ENCODE measurements at places on chromosomes 16 and 17. TPM values are rescaled to one million over a fixed set of nuclear protein-coding genes. Genes with fewer than 3 reads are reported as not detected.
A peak's percentile ranks its signal among the peaks of the same experiment; 100 is the strongest.

Gene SYCE1L
- total RNA-seq: 4.1 TPM

Gene SLC16A13
- 19.0 TPM for total RNA-seq

Gene KIF18B
- total RNA-seq: 86.7 TPM

Gene SLC13A2
- total RNA-seq: not detected

Gene PPM1D
- total RNA-seq: 20.3 TPM

Gene KRTAP1-1
- not detected for total RNA-seq

Gene ZNF286A
- 16.9 TPM for total RNA-seq

Gene HEATR9
- total RNA-seq: 6.4 TPM

Gene SHISA9
- not detected for total RNA-seq

Gene JPH3
- not detected for total RNA-seq

Gene CDRT15
- total RNA-seq: not detected

Gene SKAP1
- total RNA-seq: 91.4 TPM

Gene GNG13
- total RNA-seq: not detected

Gene IGSF6
- not detected for total RNA-seq

Gene C1QTNF1
- not detected for total RNA-seq

Gene PRCD
- not detected for total RNA-seq

Gene ZFP3
- total RNA-seq: 1.9 TPM

Gene PSMD12
- 52.8 TPM for total RNA-seq

GRCh38 chr17:50350733-50351132, 4.8 kb downstream of the XYLT2 start:
- H3K4me1 ChIP-seq: peaks cover 30% of the 10 kb centered on the region
- H3K27me3 ChIP-seq: no peaks in the 10 kb centered on the region
- no peaks in the 10 kb centered on the region for H3K36me3 ChIP-seq
- no peak overlapping the region for H3K4me3 ChIP-seq
- no peak overlapping the region for H3K27ac ChIP-seq
- peak; percentile 18 for DNase-seq

DNA sequence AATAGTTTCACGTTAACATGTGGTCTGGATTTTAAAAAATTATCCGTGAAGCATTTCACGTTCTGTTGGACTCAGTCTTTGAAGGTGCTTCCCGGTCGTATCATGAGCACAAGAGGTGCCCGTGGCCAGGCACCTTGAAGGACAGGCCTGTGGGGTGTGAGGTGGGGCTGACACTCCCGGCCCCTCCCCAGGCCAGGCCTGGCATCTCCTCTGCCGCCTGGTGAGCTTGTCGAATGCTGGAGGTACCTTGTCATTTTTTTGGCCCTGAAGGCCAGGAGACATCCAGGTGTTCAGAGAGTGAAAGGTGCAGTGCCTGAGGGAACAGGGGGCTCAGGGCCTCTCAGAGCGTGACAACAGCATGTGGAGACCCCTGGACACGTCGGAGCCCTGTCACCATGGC, 11.7 kb downstream of the ZNF469 start:
- no peak overlapping the region for H3K4me3 ChIP-seq
- H3K27me3 ChIP-seq: peaks cover 4% of the 10 kb centered on the region
- H3K27ac ChIP-seq: no peak overlapping the region
- DNase-seq: no peak

- H3K27me3 ChIP-seq: no peaks in the 10 kb centered on the region
- H3K4me3 ChIP-seq: no peak overlapping the region
- H3K4me1 ChIP-seq: no peaks in the 10 kb centered on the region
- peaks cover 1% of the 10 kb centered on the region for H3K36me3 ChIP-seq
Observed at GRCh38 chr17:68542698-68543463, 30.7 kb downstream of the PRKAR1A start.

DNA sequence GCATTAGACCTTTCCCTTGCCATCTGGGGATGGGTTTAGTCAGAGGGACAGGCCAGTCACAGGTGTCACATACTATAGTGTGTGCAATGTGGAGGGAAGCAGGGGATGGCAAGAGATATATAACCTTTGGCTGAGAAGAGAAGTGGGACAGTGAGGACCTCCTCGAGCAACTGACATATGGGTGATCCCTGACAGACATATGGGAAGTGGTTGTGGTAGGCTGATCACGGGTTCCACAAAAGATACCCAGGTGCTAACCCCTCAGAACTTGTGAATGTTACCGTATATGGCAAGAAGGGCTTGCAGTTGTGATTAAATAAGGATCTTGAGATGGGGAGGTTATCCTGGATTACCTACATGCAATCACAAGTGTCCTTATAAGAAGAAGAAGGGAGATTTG, 188.1 kb upstream of the MPHOSPH6 start:
- H3K4me3 ChIP-seq: no peak overlapping the region
- no peak overlapping the region for H3K27ac ChIP-seq
- DNase-seq: no peak

DNA sequence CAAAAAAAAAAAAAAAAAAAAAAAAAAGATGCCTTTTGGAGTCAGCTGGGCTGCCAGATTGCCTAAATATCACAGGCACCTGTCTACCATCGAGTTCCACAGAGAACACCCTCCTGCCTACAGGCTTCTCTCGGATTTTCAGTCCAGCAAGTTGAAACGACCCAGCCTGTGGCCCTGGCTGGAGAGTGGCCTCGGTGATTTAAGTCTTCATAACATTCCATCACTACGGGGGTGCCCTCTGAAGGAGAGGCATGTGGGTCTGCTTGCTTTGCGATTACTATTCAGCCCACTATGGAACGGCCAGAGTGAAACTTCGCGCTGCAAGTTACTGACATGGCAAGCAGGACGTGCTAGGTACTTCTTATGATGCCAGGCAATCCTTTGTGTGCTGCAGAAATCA, 42.8 kb downstream of the MARCHF10 start:
- no peak overlapping the region for H3K27ac ChIP-seq
- H3K36me3 ChIP-seq: no peaks in the 10 kb centered on the region
- DNase-seq: no peak
- no peaks in the 10 kb centered on the region for H3K4me1 ChIP-seq

DNA sequence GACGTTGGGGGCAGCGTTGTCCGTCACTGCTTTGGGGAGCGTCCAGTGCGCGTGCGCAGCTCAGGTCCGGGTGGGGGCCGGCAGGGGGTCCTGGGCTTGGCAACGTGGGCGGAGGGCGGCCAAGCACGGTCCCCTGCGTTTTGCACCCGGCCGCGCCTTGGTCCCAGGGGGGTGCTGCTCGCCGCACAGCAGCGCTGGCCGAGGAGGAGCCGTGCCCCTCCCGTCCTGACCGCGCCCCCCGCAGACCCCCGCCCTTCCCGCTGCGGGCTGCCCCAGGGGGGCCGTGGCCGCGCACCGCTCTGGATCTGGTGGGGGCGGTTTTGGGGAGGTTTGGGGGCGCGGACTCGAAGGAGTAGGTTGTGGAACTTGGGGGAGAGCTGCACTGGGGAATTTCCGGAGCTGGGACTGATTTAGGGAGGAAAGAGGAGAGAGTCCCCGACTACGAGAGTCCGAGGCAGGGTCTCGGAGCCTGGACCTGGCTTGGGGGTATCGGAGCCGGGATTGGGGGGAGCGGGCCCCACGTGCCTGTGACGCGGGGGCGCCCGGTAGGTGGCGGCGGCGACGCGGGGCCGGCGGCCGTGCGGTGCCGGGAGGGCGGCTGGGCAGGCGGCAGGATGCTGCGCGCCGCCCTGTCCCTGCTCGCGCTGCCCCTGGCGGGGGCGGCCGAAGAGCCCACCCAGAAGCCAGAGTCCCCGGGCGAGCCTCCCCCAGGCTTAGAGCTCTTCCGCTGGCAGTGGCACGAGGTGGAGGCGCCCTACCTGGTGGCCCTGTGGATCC, at the start of gene SLC9A5:
TSS of gene SLC9A5 (plus strand) at position 579 of the 777 bp plus-strand sequence. CDS start at position 615, 36 bp downstream.
- no peaks in the 10 kb centered on the region for H3K36me3 ChIP-seq
- H3K4me1 ChIP-seq: peaks cover 40% of the 10 kb centered on the region
- peaks cover 12% of the 10 kb centered on the region for H3K27me3 ChIP-seq
- peak; percentile 56 for DNase-seq
- peak within 1 kb of the TSS; percentile 93 for H3K27ac ChIP-seq
- H3K4me3 ChIP-seq: peak within 1 kb of the TSS; percentile 87

DNA sequence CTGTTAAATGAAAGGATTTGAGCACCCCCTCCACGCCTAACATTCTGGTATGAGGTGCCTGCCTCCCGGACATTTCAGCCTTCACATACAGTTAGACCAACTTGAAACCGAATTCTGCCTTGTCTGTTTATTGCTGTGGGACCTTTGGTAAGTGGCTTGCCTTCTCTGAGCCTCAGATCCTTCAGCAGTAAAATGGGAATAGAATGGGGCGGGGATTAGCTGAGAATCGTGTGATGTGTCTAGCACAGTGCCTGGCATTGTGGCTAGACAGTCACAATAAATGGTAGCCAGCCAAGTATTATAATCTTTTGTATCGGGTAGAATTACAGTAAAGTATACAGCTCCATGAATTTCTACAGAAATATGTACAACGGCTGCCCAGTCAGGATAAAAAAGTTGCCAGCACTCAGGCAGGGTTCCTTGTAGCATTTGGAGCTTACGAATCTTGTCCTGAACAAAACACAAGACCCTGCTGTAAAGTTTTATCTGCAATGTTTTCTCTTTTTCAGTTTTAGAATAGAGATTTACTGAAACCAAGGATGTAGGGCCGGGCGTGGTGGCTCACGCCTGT, 786 bp downstream of the TMC7 start:
- no peak for DNase-seq
- H3K27me3 ChIP-seq: peaks cover 34% of the 10 kb centered on the region
- no peaks in the 10 kb centered on the region for H3K36me3 ChIP-seq
- no peak overlapping the region for H3K27ac ChIP-seq
- H3K4me1 ChIP-seq: peaks cover 3% of the 10 kb centered on the region

GRCh38 chr17:47254403-47254943, 846 bp downstream of the ITGB3 start:
- H3K36me3 ChIP-seq: no peaks in the 10 kb centered on the region
- peak overlapping the region; percentile 77 for H3K4me3 ChIP-seq
- H3K27ac ChIP-seq: no peak overlapping the region
- no peak for DNase-seq
- H3K27me3 ChIP-seq: peaks cover 75% of the 10 kb centered on the region

- H3K4me1 ChIP-seq: no peaks in the 10 kb centered on the region
- peaks cover 7% of the 10 kb centered on the region for H3K27me3 ChIP-seq
- no peak overlapping the region for H3K27ac ChIP-seq
- H3K36me3 ChIP-seq: no peaks in the 10 kb centered on the region
- DNase-seq: no peak
Observed at GRCh38 chr17:55794725-55795482, 44.1 kb downstream of the PCTP start.

DNA sequence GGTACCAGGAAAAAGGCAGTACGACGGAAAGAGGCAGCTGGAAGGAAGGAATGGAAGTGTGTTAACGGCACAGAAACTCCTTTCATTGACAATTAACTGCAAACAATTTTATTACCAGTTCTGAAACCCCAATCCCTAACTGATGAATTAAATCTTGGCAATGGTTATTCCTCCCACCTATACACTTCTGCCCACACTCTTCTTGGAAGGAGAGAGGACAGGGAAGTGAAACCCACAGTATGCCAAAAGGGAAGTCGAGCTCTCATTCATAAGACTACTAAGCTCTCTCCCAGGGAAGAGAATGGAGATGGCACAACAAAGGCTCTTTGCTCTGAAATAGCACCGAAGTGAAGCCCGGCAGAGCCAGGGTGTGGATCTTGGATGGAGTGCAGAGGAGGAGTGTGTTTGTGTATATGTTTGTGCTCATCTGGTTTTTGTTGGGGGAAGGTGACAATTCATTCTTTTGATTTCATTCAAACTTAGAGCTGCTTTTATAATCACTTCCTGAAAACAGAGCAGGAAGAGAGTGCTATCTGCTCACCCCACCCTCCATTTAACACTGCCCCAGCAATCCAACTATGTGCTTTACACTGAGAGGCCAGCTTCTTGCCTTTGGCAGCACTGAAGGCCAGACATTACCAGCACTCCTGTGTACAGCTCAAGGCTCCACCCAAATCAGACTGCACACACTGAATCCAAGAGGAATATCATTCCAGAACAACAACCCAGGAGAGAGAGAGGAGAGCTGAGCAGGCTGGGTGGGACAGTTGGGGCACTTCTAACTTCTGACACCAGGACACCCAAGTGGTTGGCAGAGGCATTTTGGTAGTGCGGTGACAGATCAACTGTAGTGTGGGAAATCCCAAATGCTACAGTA, 68.7 kb downstream of the HIC1 start:
- no peak for DNase-seq
- peaks cover 24% of the 10 kb centered on the region for H3K4me1 ChIP-seq
- H3K4me3 ChIP-seq: no peak overlapping the region
- H3K27me3 ChIP-seq: no peaks in the 10 kb centered on the region
- H3K36me3 ChIP-seq: peaks cover 8% of the 10 kb centered on the region
- peak overlapping the region; percentile 75 for H3K27ac ChIP-seq

DNA sequence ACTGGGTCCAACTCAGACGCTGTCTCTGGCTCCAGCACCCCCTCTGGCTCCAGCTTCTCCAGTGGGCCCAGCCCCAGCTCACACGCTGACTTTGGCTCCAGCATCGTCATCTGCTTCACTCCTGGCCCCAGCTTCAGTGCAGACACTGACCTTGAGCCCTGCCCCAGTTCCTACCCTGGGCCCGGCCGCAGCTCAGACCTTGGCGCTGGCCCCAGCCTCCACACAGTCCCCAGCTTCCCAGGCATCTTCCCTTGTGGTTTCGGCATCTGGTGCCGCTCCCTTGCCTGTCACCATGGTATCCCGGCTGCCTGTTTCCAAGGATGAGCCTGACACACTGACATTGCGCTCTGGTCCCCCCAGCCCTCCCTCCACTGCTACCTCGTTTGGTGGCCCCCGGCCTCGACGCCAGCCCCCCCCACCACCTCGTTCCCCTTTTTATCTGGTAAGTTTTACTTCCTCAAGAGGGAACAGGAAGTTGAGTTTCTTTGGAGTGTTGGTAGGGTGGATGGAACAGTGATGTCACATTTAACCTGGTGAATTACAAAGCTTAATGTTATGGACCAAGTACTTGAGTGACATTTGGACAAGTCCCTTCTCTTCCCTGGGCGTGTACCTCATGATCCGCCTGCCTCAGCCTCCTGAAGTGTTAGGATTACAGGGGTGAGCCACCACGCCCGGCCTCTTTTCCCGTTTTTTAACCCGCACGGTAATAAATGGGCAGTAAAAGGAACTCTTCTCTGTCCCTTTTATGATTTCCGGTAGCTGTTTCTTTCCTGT, 23.4 kb upstream of the PHKG2 start:
- no peak overlapping the region for H3K27ac ChIP-seq
- no peak overlapping the region for H3K4me3 ChIP-seq
- no peak for DNase-seq

GRCh38 chr17:64554028-64554637, 47.4 kb downstream of the CEP95 start:
- H3K4me3 ChIP-seq: no peak overlapping the region
- H3K27me3 ChIP-seq: no peaks in the 10 kb centered on the region
- H3K4me1 ChIP-seq: no peaks in the 10 kb centered on the region
- H3K36me3 ChIP-seq: peaks cover 21% of the 10 kb centered on the region
- no peak overlapping the region for H3K27ac ChIP-seq
- no peak for DNase-seq

Data from activated CD8-positive, alpha-beta memory T cell treated with anti-CD3 and anti-CD28 coated beads, Interleukin-2, amount 10 ng/mL, durations not matched to agents 7 days and 5 days (primary cell).